Immature natural killer cell (primary cell): ENCODE measurements at places on chromosomes 16 and 17.
A peak's percentile ranks its signal among the peaks of the same experiment; 100 is the strongest.

DNA sequence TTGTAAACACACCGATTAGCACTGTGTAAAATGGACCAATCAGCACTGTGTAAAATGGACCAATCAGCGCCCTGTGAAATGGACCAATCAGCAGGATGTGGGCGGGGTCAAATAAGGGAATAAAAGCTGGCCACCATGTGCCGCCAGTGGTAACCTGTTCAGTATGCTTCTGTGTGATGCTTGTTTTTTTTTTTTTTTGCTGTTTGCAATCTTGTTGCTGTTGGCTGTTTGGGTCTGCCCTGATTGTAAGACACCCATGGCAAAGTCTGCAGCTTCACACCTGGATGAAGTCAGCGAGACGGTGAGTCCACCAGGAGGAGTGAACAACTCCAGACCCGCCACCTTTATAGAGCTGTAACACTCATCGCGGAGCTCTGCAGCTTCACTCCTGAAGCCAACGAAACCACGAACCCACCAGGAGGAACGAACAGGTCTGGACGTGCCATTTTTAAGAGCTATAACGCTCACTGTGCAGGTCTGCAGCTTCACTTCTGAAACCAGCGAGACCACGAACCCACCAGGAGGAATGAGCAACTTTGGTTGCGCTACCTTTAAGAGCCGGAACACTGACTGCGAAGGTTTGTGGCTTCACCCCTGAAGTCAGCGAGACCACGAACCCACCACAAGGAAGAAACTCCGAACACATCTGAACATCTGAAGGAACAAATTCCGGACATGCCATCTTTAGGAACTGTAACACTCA, 85.0 kb upstream of the MED9 start:
- H3K4me1 ChIP-seq: peaks cover 18% of the 10 kb centered on the region
- H3K27me3 ChIP-seq: peaks cover 10% of the 10 kb centered on the region

DNA sequence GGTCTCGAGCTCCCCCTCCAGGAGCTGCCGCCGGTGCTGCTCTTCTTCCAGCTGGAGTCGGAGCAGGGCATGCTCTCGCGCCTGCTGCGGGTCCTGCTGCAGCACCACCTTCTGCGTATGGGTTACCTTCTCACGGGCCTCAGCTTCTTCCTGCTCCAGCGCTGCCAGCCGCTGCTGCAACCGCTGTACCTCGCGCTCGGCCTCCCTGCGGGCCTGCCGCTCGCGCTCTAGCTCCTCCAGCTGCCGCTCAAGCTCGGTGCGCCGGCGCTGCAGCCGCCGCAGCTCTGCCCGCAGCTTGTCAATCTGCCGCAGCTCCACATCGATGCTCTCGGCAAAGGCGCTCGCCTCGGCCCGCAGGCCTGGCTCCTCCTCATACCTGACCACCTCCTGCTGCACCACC, 36.9 kb downstream of the UBN1 start:
- no peaks in the 10 kb centered on the region for H3K27me3 ChIP-seq
- peaks cover 52% of the 10 kb centered on the region for H3K36me3 ChIP-seq
- H3K4me1 ChIP-seq: no peaks in the 10 kb centered on the region
- no peak for DNase-seq
- H3K27ac ChIP-seq: no peak overlapping the region

DNA sequence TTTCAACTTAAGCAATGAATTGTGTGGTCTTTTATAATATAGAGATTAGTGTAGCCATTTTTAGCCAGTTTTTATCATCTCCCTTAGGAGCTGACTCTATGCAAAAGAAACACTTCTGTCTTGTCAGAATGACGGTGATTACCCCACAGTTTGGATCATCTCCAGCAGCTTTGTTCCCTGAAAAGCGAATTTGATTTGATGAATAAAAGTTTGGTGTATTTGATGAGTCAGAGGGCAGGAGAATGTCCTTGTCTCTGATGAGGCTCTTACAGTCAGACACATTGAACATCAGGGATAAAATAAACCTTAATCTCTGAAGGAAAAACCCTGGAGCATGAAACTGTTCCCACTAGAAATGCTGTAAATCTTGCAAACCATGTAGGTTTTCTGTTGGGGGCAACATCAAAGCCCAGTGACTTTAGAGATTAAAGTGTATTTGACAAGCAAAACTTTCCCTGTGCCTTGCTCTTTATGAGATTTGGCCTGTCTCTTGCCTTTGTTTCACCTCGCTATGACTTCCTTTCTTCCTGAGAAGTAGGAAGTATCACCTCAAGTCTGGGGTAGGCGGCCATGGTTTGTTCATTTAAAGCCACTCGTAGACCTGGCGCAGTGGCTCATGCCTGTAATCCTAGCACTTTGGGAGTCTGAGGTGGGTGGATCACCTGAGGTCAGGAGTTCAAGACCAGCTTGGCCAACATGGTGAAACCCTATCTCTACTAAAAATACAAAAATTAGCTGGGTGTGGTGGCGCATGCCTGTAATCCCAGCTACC, 209.3 kb downstream of the FTO start:
- DNase-seq: peak; percentile 30
- H3K4me3 ChIP-seq: peak overlapping the region; percentile 65
- no peaks in the 10 kb centered on the region for H3K27me3 ChIP-seq
- peak overlapping the region; percentile 94 for H3K27ac ChIP-seq

GRCh38 chr16:75818491-75818890, 92.2 kb upstream of the CPHXL start:
- no peak for DNase-seq
- H3K36me3 ChIP-seq: no peaks in the 10 kb centered on the region
- no peak overlapping the region for H3K27ac ChIP-seq
- H3K4me1 ChIP-seq: no peaks in the 10 kb centered on the region
- peaks cover 14% of the 10 kb centered on the region for H3K27me3 ChIP-seq

- peaks cover 80% of the 10 kb centered on the region for H3K4me1 ChIP-seq
- peak; percentile 65 for DNase-seq
- no peaks in the 10 kb centered on the region for H3K27me3 ChIP-seq
- peak overlapping the region; percentile 88 for H3K4me3 ChIP-seq
- peak overlapping the region; percentile 97 for H3K27ac ChIP-seq
These were observed 39.3 kb downstream of the MYO18A start for GRCh38 chr17:29140631-29141513.

DNA sequence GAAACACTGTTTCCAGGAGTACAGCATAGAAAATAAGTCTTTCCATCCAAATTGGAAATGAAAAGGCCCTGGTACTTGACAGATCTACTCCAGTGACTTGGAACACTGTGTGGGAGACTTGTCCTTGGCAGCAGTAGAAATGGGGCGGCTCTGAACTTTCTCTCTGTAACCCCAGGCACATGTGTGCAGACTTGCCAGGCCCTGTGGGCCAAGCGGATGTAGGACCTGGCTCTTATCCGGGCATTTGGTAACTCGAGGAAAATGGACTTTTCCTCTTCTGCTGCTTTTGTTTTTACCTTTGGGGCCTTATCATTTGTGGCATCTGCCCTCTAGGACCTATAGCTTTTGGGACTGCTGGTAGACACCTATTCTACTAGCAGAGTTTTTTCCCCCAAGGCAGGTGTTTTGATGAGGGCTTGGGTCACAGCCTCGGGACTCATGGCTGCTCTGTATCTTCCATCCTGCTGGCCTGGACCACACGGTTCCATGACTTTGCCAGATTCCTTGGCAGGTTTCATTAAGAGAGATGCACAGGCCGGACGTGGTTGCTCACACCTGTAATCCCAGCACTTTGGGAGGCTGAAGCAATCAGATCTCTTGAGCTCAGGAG, 43.5 kb downstream of the SMPD3 start:
- H3K4me3 ChIP-seq: no peak overlapping the region
- no peak for DNase-seq
- no peaks in the 10 kb centered on the region for H3K36me3 ChIP-seq
- no peak overlapping the region for H3K27ac ChIP-seq

DNA sequence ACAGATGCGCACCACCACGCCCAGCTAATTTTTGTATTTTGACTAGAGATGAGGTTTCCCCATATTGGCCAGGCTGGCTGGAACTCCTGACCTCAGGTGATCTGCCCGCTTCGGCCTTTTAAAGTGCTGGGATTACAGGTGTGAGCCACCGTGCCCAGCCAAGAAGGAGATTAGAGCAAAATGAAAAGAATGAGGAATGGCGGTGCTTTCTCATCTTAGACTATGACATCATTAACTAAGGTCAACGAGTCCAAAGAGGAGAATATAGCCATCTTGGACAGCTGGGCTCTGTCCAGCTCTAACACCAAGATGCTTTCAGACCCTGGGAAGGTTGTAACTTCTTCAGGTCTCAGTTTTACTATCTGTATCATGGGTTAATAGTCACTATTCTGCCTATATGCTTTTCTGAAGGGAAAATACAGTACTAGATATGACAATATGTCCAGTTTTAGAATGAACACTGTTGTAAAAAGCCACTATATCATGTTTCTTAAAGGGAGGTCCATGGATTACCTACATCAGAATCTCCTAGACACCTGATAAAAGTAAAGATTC, 76.7 kb downstream of the SLC39A11 start:
- H3K27me3 ChIP-seq: no peaks in the 10 kb centered on the region
- no peak overlapping the region for H3K4me3 ChIP-seq
- no peak for DNase-seq

- peaks cover 3% of the 10 kb centered on the region for H3K27me3 ChIP-seq
- no peaks in the 10 kb centered on the region for H3K4me1 ChIP-seq
- H3K27ac ChIP-seq: no peak overlapping the region
- H3K4me3 ChIP-seq: no peak overlapping the region
- DNase-seq: no peak
- H3K36me3 ChIP-seq: no peaks in the 10 kb centered on the region
These were observed 11.0 kb downstream of the MYCBPAP start for GRCh38 chr17:50519141-50519834.

GRCh38 chr16:64251742-64252141, 870.1 kb downstream of the CDH11 start:
- H3K27me3 ChIP-seq: peaks cover 3% of the 10 kb centered on the region
- H3K36me3 ChIP-seq: no peaks in the 10 kb centered on the region
- no peak overlapping the region for H3K4me3 ChIP-seq
- no peak overlapping the region for H3K27ac ChIP-seq
- DNase-seq: no peak

DNA sequence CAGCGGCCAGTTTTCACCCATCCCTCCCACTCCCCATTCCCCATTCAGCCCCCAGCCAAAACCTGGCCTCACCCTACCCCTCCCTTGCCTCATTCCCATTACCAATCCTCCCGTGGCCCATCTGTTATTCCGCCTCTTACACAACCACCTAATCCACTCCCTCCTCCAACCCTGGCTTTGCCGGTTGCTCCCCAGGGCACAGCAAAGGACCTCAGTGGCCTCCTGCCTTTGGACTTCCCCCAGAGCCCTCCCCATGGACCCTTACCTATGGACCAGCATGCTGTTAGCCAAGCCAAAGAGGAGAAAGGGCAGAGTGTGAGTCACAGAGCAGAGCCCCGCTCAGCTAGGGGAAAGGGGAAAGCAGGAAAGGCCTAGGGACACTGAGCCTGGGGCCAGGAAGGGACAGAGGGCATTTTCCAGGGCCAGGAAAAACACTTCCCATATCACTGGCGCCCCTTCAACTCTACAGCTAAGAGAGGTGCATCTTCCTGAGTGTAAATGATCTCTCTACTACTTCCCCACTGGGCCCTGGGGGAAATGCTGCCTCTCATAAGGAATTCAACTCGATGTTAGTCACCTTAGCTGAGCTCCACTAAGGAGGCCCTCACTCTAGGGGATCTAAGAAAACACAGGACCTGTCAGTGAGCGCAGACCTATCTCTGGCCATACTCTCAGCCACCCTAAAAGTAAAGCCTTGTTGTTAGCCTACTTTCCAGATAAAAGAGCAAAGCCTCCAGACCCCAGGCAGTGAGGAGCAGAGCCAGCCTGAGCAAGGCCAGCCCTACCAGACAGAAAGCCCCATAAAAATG, 10.6 kb downstream of the PEMT start:
- H3K27ac ChIP-seq: peak overlapping the region; percentile 46
- no peak overlapping the region for H3K4me3 ChIP-seq
- H3K4me1 ChIP-seq: no peaks in the 10 kb centered on the region
- no peak for DNase-seq
- no peaks in the 10 kb centered on the region for H3K36me3 ChIP-seq

DNA sequence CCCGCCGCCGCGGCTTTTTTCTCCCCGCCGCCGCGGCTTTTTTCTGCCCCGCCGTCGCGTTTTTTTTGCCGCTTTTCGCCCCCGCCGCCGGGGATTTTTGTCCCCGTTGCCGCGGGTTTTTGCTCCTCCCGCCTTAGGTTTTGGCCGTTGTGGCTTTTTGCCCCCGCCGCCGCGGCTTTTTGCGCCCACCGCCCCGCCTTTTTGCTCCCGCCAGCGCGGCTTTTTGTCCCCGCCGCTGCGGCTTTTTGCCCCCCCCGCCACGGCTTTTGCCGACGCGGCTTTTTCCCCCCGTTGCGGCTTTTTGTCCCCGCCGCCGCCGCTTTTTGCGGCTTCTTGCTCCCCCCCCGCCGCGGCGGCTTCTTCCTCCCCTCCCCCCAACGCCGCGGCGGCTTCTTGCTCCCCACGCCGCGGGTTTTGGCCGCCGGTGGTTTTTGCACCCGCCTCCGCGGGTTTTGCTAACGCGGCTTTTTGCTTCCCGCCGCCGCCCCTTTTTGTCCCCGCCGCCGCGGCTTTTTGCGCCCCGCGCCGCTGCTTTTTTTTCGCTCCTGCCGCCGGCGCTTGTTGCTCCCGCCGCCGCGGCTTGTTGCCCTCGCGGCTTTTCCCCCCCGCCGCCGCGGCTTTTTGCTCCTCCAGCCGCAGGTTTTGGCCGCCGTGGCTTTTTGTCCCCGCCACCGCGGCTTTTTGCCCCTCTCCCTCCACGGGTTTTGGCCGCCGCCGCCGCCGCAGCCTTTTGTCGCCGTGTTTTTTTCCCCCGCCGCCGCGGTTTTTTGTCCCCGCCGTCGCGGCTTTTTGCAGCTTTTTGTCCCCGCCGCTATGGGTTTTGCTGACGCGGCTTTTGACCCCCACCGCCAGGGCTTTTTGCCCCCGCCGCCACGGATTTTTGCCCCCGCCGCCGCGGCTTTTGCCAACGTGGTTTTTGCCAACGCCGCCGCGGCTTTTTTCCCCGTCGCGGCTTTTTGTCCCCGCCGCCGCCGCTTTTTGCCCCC, 150.3 kb downstream of the KCNJ18 start:
- no peaks in the 10 kb centered on the region for H3K36me3 ChIP-seq
- no peak for DNase-seq
- peaks cover 1% of the 10 kb centered on the region for H3K27me3 ChIP-seq
- no peaks in the 10 kb centered on the region for H3K4me1 ChIP-seq
- no peak overlapping the region for H3K4me3 ChIP-seq

GRCh38 chr16:56728980-56729734, 772 bp upstream of the NUP93 start:
- H3K4me1 ChIP-seq: peaks cover 17% of the 10 kb centered on the region
- H3K36me3 ChIP-seq: no peaks in the 10 kb centered on the region
- H3K27ac ChIP-seq: peak overlapping the region; percentile 92
- no peaks in the 10 kb centered on the region for H3K27me3 ChIP-seq

DNA sequence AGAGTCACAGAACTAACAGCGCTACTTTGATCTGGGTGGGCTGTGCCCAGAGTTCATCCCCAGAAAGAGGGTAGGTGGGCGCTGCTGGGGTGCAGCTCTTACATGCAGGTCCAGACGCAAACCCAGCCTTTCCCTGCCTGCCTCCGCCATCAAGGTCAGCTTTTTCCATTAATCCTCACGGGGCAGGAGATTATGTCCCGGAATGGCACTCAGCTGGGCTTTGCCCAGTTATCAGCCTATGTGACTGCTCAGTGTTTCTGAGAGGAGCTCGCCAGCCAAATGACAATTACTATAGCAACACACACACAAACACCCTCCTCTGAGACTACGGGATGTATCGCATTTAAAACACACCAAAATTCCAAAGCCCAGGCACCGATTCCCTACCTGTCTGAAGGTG, 20.1 kb downstream of the GLYR1 start:
- peaks cover 50% of the 10 kb centered on the region for H3K36me3 ChIP-seq
- no peak overlapping the region for H3K27ac ChIP-seq
- no peak for DNase-seq
- H3K4me1 ChIP-seq: no peaks in the 10 kb centered on the region
- H3K4me3 ChIP-seq: no peak overlapping the region
